ENCODE measurements at places on chromosomes 1 and 21. TPM values are rescaled to one million over a fixed set of nuclear protein-coding genes. Genes with fewer than 3 reads are reported as not detected.

DNA sequence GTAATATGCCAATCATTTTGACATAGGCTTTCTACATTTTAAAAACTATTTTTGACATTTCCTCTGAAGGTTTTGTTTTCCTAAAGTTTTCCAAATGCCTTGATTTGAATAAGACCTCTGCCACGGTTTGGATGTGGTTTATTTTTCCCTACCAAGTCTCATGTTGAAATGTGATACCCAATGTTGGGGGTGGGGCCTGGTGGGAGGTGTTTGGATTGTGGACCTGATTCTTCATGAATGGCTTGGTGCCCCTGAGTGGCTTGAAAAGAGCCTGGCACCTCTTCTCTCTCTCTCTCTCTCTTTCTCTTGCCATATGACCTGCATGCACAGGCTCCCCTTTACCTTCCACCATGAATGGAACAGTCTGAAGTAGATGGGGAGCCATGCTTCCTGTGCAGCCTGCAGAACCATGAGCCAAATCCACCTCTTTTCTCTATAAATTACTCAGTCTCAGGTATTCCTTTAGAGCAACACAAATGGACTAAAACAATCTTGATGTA lies 14.8 kb downstream of the MMEL1 start:
- H3K27me3 ChIP-seq = peaks cover 28% of the 10 kb centered on the region
- H3K27ac ChIP-seq = no peak overlapping the region
- H3K4me1 ChIP-seq = no peaks in the 10 kb centered on the region
- no peak overlapping the region for H3K4me3 ChIP-seq
- no peak for DNase-seq

HECTD3 gene
- 23.6 TPM for polyA plus RNA-seq

- no peaks in the 10 kb centered on the region for H3K36me3 ChIP-seq
- H3K4me1 ChIP-seq = peaks cover 5% of the 10 kb centered on the region
- H3K4me3 ChIP-seq = no peak overlapping the region
- no peak for DNase-seq
Measured at GRCh38 chr1:64363111-64363510, 106.8 kb upstream of the CACHD1 start.

EDN2 gene
- polyA plus RNA-seq = not detected

DNA sequence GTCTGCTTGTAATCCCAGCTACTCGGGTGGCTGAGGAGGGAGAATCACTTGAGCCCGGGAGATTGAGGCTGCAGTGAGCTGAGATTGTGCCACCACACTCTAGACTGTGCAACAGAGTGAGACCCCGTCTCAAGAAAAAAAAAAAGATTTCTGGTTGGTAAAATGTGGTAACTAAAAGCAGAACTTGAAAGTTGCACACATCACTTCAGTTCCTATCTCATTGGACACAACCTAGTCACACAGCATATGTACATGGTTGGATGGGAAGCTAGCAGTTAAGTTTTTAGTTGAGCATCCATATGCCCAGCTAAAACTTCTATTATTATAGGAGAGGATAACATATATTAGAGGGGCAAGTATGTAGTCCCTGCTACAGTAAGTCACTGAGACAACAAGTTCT lies 22.1 kb downstream of the BCAS2 start:
- peaks cover under 1% of the 10 kb centered on the region for H3K36me3 ChIP-seq
- no peak overlapping the region for H3K27ac ChIP-seq
- no peaks in the 10 kb centered on the region for H3K27me3 ChIP-seq
- no peaks in the 10 kb centered on the region for H3K4me1 ChIP-seq
- H3K4me3 ChIP-seq = no peak overlapping the region

DNA sequence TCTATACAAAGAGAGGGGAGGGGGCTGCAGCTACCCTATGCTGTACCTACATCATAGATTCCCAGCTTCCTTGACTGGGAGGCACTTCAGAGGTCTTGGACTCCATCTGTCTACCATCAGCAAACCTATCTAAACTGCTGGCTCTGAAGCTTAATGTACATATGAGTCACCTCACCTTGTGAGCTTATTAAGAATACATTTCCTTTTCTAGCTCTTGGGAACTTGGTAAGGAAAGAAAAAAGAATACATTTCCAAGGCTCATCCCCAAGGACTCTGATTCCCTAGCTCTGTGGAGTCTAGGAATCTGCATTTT lies 50.0 kb upstream of the PRELP start:
- no peaks in the 10 kb centered on the region for H3K4me1 ChIP-seq
- no peaks in the 10 kb centered on the region for H3K36me3 ChIP-seq
- H3K4me3 ChIP-seq = no peak overlapping the region
- no peak overlapping the region for H3K27ac ChIP-seq
